T-helper 2 cell treated with Interferon-gamma antibody and Interleukin-4, amounts not matched to agents 100 ng/mL and 5 ng/mL, for 36 hours (primary cell): ENCODE measurements at places on chromosomes 3 and 15. TPM values are rescaled to one million over a fixed set of nuclear protein-coding genes. Genes with fewer than 3 reads are reported as not detected.

The LOXL1 gene
- total RNA-seq, result 0.70 TPM in 2 replicates

The ARL14 gene
- not detected in 2 replicates for total RNA-seq

The CD200 gene
- 9.4 and 10.4 TPM in 2 replicates for total RNA-seq

The P2RY14 gene
- total RNA-seq, result 0.48 and 0.57 TPM in 2 replicates

The FANCD2OS gene
- total RNA-seq, result not detected in 2 replicates

The ADAMTS17 gene
- total RNA-seq, result 0.52 and 1.7 TPM in 2 replicates

The NOP10 gene
- 185 and 202 TPM in 2 replicates for total RNA-seq

The TRIM42 gene
- total RNA-seq, result not detected in 2 replicates
